ENCODE measurements at places on chromosomes 2 and 18.

DNA sequence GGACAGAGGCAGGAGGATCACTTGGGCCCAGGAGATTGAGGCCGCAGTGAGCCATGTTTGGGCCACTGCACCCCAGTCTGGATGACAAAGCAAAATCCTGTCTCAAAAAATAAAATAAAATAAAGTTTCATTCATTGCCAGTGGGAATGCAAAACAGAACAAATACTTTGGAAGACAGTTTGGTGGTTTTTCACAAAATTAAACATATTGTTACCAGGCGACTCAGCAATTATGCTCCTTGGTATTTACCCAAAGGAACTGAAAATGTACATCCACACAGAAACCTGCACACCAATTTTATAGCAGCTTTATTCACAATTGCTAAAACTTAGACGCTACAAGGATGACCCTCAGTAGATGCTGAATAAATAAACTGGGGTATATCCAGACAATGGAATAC lies 35.8 kb downstream of the FOSL2 start:
- DNase-seq: no peak

- DNase-seq: no peak
Observed at GRCh38 chr2:202754936-202755335, 116.6 kb downstream of the ICA1L start.

DNA sequence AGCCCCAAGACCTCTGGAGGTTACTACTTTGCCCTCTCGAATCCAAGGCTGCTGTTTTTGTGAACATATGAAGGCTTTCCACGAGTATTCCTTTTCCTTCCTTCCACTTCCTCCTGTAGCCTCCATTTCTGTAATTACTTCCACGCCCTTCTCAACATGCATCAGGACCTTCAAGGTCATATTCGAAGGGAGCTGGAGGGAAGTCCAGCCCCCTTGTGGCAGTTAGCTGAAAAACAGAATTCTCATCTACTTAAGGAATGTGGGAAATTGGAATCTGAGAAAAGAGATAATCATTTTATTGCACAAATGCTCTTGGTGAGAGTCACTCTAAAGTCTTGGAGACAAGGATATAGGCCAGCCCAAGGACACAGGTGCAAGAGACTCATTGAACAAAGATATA lies 1000.2 kb downstream of the TDRD15 start:
- DNase-seq: no peak

DNA sequence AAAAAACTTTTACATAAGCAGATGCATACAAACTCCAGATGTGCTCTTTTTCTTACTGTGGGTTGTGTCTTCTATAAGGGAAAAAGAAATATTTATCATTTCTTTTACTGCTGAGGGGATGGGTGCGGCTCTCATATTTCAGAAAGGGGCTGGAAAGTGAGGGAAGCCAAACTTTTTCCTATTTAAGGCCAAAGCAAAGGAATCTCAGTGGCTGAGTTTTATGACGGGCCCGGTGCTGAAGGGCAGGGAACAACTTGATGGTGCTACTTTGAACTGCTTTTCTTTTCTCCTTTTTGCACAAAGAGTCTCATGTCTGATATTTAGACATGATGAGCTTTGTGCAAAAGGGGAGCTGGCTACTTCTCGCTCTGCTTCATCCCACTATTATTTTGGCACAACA lies at the start of gene COL3A1:
COL3A1 (plus strand) TSS at position 210 of the 400 bp plus-strand sequence; CDS start at position 327, 117 bp downstream.
- no peak for DNase-seq

DNA sequence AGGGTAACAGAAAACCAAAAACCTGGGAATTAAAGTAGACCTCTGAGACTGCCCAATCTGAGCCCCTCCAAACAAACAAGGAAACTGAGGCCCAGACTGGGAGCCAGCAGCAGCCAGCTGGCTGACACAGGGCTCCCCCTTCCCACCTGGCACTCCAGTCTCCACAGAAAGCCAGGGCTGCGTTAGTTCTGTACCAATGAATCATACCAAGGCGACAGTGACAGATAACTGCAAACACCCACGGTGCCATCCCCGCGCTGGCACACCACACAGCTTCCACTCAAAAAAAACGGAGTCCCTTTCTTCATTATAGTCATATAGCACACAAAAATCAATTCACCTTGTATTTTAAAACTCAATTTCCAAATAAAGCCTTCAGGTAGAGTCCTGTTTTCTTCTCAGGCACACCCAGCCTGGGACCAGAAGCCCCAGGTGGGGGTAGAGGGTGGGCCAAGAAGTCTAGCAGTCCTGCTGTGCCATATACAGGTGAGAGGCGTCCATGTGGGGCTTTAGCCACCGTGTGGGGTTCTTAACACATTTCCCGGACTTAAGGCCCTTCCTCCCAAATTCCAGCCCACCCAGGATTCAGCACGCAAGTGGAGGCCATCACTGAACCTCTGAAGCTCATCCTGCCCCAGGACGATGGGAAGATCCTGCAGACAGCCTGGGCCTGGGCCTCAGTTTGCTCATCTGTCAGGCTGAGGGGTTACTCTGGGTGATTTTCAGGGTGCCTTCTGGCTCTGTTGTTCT lies 1.2 kb downstream of the PER2 start:
- no peak for DNase-seq

DNA sequence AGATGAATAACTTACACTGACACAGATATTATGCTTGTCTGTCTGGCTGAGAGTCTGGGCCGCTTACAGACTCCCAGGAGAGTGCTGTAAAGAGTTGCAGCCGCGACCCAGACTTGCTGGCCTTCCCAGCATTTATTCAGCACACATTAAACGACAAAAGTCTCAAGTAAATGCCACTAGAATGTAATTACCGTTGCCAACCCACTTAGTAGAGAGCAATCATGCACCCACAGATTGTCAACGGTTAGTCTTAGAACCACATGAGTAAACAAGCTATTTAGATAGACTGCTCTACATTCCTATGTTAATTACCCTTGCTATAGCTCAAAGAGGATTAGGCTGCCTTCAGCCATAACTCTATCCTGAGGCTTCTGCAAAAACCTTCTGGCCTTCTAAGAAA lies 47.8 kb upstream of the C2orf74 start:
- DNase-seq: no peak

DNA sequence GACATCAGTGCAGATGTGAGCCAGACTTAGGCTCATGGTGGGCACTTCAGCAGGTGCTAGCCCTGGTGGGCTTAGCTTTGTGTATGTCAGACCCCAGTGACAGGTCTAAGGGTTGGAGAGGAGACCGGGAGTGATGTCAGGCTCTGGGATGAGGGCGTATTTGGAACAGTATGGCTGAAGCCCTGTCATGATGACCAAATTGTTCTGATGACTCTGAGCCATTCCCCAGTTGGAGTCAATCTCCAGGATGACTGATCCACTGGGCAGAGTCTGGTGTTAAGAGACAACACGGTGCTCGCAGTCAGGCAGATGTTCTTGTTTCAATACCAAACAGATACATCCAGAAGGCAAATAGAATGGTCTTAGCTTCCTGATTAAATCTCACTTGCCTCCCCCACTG lies 241.5 kb downstream of the SOX11 start:
- DNase-seq: no peak

DNA sequence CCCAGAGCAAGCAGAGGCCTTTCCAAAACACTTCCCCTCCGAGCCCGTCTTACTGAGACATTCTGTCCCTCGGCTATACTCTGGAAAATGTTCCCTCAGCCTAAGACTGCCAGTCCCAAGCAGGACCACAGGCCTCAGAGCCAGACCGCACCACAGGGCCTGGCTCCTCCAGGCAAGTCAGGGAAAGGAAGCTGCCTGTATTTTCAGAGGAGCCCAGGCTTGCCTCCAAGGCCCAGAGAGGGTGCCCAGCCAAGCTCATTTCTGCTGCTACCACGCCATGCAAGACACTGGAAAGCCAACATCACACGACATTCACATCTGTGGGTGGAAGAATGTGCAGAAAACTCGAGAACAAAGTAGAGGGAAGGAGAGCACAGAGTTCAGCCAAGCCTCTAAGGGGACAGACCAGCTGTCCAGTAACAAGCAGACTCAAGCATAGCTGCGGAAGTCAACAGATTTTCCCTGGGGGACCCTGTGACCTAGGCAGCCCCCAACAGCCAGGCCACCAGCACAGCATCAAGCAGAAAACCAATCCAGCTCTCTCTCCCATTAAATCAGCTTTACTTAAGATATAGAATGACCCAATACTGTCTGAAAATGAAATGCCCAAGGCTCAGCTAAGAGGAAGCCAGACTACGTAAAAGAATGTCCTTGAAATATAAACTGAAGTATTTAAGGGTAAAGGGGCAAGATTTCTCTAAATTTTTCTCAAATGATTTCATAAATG lies 123.9 kb downstream of the ZFP36L2 start:
- no peak for DNase-seq

GRCh38 chr18:46179306-46179705 lies 75.1 kb downstream of the HAUS1 start:
- DNase-seq: no peak

DNA sequence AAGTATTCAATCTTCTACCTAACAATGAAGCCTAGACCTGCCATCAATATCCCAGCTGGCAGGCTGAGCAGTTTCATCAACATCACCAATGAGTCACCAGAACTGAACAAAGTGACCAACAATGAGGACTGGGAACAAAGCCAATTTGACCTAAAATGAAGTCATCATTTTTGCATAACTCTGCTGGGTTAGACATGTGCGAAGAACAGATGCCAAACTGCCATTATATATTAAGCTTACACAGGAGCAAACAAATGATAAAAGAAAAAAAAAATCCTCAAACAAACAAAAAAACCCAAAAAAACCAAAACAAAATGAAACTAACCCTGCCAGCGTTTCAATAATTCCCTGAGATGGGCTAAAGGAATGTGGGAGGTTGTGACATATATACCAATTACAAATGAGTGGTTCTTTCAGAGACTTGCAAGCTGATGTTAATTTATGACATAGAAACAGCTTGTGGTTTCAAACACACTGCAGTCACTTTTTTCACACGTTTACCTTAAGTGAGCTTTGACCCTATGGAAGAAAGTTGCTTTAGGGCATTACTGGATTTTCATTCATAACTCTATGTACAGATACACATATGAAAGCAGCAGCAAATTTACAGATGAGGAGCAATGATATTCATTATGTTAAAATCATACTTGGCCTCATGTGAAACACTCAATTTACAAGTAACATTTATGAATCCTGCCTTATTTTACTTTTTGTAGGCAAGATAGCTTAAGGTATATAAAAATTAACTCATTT lies 56.9 kb upstream of the CCDC141 start:
- no peak for DNase-seq

DNA sequence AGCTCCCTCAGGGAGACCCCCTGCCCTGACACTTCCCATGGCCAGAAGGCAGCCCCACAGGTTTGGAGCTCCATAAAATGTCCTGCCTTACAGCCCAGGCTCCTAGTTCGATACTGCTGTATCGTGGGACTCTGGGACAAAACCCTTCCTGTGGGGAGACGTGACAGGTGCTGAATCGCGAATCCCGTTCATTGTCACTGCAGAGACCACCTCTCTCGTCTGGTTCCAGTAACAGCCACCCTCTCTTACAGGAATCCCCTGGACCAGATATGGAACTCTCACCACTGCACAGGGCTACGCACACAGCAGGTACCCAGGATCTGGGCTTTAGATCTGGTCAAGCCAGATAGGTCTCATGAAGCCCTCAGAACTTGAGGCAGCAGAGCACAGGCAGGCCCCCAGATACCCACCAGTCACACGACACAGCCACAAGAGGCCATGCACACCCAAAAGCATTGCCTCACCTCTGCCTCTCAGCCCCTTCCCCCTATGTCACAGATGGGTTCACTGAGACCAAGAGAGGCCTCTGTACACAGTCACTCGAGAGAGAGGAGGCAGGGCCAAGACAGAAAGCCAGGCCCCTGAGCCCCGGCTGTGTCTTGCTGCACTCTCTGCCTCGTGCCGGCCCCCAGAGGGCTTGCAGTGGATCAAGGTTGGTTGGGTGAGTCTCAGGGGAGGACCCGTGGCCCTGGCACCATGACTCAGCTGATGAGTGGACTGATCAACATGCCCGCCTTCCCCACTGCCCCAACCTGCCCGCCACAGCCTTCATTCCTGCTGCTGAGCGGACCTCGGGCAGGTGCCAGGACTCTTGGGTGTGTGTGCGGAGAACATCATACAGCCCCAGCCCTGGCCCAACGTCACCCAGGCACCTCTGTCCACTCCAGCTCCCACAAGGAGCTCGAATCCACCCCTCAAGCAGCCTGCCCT lies 7.6 kb downstream of the SDC1 start:
- no peak for DNase-seq

DNA sequence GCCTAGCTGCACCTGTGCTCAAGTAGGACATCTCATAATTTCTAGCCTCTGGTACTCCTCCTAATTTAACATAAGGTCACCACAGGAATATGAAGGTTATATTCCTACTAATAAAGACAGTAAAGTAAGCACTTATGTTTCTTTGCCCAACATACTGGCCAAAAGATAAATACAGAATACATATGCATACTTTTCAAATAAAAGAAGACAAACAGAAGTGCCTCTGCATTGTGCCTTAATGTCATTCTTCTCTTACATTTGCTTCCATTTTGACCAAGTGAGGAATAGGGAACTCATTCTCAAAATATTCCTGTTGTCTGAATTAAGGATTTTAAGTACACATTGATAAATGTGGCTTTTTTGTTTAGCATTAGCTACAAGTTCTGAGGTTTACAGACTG lies 5.6 kb downstream of the BCL11A start:
- no peak for DNase-seq

DNA sequence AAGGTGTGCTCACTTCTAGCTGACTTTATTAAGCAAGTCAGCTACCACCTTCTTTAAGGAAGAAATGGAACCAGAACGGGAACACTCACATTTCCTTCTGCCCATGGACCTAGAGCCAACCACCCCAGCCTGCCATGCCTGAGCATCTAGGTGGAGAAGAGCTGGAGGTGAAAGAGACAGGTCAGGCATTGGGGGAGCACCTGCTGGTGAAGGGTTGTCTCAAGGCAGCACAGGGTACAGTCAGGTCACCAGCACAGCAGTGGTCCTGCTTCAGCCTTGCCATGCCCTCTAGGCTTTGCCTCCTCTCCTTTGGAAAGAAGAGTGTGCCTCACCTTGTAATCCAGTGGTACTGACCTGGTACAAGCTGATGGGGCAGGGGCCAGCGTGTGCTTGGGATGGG lies 107.9 kb downstream of the KCNF1 start:
- DNase-seq: no peak

DNA sequence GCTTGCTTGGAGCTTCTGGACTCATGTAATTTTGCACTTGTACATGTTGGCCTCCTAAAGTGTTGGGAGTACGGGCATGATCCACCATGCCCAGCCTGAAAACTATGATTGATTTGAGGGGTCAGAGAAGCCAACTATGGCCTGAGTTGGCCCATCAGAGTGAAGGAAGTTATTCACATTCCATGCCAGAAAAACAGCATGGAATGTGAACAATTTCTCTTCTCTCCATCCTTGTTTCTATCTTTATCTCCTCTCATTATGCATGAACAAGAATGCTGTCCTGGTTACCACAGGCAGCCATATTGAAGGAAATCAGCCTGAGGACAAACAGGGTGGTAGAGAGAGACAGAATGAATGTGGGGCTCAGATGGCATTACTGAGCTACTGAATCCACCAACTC lies 3.5 kb upstream of the CD226 start:
- DNase-seq: no peak

GRCh38 chr2:105496271-105496670 lies 97.4 kb upstream of the FHL2 start:
- no peak for DNase-seq

GRCh38 chr2:198657512-198658121 lies 800.1 kb downstream of the SATB2 start:
- no peak for DNase-seq

Data from stimulated activated CD8-positive, alpha-beta memory T cell treated with anti-CD3 and anti-CD28 coated beads, Interleukin-7, amount 100 ng/mL, for 1 hour (primary cell).